ENCODE measurements at places on chromosomes 13 and 19.
A peak's percentile ranks its signal among the peaks of the same experiment; 100 is the strongest.

DNA sequence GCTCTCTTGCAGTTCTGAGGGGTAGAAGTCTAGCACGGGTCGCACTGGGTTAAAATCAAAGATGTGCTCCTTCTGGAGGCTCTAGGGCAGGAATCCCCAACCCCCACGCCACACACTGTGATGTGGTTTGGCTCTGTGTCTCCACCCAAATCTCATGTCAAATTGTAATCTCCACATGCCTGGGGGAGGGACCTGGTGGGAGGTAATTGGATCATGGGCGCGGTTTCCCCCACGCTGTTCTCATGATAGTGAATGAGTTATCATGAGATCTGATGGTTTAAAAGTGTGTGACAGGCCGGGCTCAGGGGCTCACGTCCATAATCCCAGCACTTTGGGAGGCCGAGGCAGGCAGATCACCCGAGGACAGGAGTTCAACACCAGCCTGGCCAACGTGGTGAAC, 26.6 kb upstream of the CALM3 start:
- peak; percentile 66 for DNase-seq

DNA sequence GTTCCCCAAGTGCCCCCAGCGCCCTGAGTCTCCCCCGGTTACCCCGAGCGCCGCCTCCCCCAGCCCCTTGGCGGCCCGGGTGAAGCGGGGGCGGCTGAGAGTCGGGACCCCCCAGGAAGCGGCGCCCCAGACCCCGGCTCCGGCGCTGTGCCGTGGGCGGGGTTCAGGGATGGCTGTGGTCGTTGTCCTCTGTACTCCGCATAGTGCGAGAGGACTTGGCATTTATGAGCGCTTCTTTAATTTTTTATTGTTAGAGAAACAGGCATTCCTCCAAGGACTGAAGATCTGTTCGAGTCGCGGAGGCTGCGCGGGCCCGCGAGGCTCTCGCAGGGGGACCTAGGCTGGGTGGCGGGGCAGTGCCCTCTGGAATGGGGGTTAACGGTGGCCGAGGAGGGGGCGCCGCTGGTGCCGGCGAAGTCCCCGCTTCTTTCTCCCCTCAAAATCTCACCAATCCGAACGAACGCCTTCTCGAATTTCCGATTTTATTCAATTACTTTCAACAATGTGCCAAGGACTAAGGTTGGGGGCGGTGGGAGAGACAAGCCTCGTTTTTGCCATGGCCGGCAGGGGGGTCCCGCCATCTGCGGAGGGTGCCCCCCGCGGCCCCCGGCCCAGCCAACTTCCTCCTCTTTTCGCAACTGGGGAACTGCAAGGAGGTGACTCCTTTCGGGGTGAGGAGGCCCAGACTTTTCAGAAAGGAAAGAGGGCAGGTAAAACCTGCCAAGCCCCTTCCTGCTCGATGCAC, 596 bp upstream of the GJB2 start:
- DNase-seq: no peak

GRCh38 chr19:17534767-17535166, 20.7 kb upstream of the COLGALT1 start:
- no peak for DNase-seq

DNA sequence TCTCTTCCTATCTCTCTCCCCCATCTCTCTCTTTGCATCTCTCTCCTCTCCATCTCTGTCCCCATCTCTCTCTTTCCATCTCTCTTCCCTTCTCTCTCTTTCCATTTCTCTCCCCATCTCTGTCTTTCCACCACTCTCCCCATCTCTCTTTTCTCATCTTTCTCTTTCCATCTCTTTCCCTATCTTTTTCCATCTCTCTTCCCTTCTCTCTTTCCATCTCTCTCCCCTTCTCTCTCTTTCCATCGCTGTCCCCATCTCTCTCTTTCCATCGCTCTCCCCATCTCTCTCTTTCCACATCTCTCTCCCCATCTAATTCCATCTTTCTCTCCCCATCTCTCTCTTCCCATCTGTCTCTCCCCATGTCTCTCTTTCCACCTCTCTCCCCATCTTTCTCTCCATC, 24.5 kb downstream of the ADGRE3 start:
- no peak for DNase-seq

DNA sequence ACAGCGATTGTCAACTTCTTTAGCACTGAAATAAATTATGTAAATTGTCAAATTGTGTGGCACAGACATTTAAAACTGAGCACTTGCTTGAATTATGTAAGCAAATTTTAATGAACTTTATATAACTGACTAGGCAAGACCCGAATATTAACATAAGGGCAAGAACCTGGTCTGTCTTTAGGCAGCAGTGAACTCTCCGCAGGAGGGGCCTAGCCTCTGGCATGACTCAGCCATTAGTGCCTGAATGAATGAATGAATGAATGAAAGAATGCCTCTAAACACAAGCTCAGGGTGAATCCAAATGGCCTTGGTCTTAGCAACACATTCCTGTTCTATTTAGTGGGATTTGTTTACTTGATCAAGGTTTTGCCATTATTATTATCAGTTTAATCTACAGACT, 654.7 kb upstream of the ARGLU1 start:
- no peak for DNase-seq

DNA sequence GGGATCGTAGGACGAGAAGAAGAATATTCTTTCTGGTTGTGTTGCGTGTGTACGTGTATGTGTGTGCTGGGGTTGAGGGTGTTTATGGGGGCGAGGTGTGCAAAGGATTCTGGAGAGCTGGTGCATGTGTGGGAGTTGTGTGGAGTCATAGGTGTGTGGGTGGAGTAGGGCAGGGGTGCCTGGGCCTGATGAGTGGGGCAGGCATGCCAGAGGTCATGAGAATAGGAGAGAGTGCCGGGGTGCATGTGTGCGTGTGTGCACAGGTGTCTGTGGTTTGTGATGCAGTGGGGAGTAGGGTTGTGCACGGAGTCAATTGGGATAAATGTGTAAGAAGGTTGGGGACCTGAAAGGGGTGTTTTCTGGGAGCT, 649 bp downstream of the TMEM91 start:
- DNase-seq: no peak

DNA sequence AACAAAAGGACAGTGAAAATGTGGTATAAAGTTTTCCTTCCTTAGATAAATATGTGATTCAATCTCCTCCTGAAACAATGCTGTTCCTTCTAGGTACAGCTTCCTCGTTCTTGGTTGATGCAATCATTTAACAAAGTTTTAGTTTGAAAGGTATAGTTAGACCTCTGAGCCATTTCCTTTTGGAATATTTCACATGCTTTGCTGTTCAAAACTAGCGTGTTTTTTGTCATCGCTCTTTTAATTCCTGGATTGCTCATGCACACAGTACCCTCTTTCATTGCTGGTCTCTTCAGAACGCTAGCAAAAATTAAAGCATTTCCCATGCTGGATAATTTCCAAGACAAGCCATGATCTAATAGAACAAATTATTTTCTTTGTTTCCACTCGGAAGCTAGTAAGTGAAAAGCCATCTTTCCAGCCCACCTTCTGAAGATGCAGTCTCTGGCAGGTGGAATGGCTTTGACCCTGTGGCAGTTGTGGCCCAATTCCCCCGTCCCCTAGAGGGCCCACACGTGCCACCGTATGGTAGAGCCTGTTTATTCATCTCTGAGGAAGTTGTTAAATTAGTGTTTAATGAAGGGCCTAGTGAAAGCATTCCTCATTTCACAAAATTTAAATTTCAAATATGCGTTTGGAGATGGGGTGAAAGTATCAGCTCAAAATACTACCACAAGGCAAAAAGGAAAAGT, 1040.6 kb upstream of the SLC10A2 start:
- DNase-seq: no peak

- DNase-seq: peak; percentile 40
Measured at GRCh38 chr13:21435687-21436151, 23.4 kb downstream of the ZDHHC20 start.

- no peak for DNase-seq
Measured at GRCh38 chr19:39471756-39472536, 8.7 kb upstream of the TIMM50 start.

GRCh38 chr13:71780546-71780945, 86.5 kb downstream of the DACH1 start:
- DNase-seq: no peak

- no peak for DNase-seq
Measured at GRCh38 chr13:34162544-34162933, 344.6 kb downstream of the RFC3 start.

GRCh38 chr13:63632321-63632720, 2216.7 kb upstream of the PCDH20 start:
- no peak for DNase-seq

- no peak for DNase-seq
Measured at GRCh38 chr13:27022571-27023311, 148.9 kb downstream of the USP12 start.

GRCh38 chr19:39038098-39038497, 5.7 kb upstream of the FBXO27 start:
- DNase-seq: no peak

GRCh38 chr19:56987184-56987583, 132.6 kb upstream of the USP29 start:
- DNase-seq: no peak

DNA sequence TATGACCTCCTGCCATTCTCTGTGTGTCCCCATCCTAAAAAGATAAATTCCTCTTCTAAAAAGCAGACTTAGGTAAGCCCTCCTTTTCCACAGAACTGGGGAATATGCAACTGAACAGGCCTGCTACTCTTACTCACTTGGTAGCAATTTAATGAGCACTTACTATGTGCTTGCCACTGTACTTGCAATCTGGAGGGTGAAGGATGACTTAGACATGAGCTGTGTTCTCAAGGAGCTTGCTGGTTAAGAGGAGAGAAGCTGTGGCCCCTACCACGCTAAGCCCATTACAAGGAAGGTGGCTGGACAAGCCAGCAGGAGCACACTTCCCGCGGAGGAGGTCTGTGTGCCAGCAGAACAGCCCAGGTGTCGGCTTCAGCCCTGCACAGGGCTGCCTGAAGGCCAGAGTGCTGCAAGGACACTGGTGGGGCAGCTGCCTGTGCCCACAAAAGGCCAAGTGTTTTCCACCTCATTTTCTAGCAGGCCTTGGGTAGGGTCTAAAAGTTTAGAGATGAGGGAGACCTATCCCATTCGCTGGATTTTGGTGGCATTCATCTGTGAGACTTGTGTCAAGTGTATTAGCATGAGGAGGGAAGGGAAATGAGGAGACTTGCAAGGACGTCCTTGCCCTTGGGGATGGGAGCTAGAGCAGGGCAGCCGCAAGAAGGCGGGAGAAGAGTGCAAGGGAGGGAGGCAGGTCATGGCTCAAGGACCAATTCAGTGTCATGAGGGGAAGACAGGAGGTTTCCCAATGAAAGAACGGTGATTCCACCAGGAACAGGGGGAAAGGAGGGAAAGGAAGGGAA, 52.0 kb downstream of the COL4A1 start:
- no peak for DNase-seq

GRCh38 chr13:20128459-20128931, 32.4 kb downstream of the GJA3 start:
- peak; percentile 20 for DNase-seq

DNA sequence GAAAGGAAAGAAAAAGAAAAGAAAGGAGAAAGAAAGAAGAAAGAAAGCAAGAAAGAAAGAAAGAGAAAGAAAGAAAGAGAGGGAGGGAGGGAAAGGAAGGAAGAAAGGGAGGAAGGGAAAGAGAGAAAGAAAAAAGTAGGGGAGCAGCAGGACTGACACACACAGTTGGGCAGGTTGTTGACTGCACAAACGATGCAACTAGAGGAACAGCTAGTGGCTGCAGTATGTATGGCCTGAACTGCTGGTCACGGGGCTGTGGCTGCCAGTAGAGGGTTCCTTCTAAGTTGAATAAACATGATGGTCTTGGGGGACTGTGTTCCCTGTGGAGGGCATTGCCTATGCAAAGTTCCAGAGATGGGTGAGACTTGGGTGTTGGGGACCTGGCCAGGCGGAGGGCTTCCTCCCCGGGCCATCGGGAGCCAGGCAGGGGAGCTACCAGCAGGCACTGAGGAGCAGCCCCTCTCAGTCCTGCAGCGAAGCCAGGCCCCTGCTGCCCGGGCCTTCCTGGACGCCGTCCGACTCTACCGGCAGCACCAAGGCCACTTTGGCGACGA, 16.7 kb upstream of the COLGALT1 start:
- DNase-seq: no peak

GRCh38 chr19:39152066-39152465, 26.5 kb downstream of the PAK4 start:
- DNase-seq: no peak

DNA sequence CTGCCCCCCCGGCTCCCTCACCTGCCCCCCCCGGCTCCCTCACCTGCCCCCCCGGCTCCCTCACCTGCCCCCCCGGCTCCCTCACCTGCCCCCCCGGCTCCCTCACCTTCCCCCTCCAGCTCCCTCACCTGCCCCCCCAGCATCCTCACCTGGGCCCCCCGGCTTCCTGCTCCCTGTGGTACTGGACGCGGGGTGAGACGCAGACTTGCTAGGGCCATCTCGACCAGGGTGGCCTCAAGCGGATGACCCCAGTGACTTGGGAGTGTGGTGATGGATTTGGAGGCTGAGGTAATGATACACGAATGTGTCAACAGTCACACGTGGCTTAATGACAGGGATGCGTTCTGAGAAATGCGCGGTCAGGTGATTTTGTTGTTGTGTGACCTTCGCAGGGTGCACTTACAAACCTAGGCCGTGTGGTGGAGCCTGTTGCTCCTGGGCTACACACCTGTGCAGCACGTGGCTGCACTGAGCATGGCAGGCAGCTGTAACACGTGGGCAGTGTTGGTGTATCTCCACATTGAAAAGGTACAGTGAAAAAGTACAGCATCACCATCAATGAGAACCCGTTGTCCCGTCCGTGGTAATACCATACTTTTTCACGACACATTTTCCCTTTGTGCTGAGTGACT, 197.8 kb downstream of the TEX29 start:
- no peak for DNase-seq

GRCh38 chr19:16429066-16429758, 42.6 kb downstream of the EPS15L1 start:
- no peak for DNase-seq

DNA sequence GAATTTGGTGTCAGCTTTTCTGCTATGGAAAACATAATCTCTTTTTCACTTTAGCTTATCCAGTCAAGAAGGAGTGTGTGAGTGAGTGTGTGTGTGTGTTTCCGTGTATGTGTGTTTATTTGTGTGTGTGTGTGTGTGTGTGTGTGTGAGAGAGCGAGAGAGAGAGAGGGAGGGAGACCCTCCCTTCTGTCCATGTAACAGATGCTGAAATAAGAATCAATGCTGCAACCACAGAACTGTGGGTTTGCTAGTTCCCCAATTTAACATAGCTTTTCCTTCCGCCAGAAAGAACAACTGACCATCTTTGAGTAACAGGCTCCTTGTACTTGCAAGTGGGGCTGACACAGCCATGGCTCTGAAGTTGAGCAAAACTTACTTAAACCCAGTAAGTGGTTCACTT, 5.2 kb downstream of the LCP1 start:
- no peak for DNase-seq

DNA sequence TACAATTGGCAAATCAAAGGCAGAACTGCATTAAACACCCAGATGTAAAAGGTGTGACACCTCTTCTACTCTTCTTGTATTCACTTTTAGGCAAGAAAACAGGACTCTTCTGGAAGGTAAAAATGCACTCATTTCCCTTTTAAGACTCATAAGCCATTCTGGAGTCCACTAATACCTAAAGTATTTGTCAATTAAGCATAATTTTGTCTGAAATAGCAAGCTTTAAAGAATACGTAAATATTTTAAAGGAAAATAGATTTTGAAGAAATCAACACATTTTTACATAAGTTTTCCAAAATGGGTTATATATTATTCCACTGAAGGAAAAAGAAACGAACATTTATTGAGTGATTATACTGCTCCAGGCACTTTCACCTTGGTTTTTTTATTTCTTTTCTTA, 661.7 kb upstream of the GPC6 start:
- no peak for DNase-seq

GRCh38 chr13:39970177-39970846, 314.9 kb downstream of the COG6 start:
- no peak for DNase-seq

- no peak for DNase-seq
Measured at GRCh38 chr13:84867246-84867645, 932.0 kb downstream of the SLITRK6 start.

- no peak for DNase-seq
Measured at GRCh38 chr19:11214387-11214786, 17.0 kb upstream of the KANK2 start.
